ENCODE measurements at places on chromosomes 2 and 18.
A peak's percentile ranks its signal among the peaks of the same experiment; 100 is the strongest.

GRCh38 chr2:179936654-179937053 is 70.4 kb downstream of the CWC22 start:
- DNase-seq, result peak; percentile 51

DNA sequence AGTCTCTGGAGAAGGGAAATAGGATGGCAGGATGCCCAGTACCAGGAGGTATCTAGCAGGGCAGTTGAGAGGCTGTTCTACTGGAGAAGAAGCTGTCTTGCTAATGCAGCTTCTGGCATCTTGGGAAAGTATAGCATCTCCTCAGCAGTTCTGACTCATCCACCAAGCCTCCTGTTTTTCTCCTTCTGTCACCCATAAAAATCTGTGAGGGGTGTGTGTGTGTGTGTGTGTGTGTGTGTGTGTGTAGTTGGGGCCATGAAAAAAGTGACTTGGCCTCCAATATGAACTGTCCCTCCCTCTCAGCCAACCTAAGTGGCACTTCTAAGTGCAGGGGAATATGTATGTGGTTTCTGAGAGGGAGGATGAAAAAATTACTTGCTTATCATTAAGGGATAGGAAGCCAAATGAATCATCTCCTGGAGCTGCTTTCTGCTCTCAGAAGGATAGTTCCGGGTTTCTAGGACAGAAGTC is 83.9 kb downstream of the CBLN2 start:
- DNase-seq, result no peak

GRCh38 chr18:21805771-21806366 is 65.3 kb downstream of the MIB1 start:
- DNase-seq, result no peak

DNA sequence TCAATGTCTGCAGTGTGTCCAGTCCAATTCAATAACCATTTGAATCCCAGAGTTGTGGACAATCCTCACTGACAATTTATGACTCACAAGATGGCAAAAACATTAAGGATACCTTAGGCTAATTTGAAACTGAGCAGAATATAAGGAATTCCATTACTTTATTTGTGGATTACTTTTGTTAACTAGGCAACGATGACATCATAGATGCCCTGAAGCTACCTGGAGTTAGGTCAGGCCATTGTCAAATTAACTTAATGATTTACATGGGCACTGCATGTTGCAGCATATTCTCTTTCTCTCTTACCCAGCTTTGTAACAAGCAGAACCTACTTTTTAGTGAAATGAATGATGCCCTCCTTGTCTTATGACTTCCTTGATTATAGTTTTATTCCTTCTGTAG is 100.0 kb upstream of the CDCA7 start:
- DNase-seq, result no peak

- no peak for DNase-seq
Measured at GRCh38 chr2:232842689-232843088, 27.4 kb upstream of the SNORC start.

DNA sequence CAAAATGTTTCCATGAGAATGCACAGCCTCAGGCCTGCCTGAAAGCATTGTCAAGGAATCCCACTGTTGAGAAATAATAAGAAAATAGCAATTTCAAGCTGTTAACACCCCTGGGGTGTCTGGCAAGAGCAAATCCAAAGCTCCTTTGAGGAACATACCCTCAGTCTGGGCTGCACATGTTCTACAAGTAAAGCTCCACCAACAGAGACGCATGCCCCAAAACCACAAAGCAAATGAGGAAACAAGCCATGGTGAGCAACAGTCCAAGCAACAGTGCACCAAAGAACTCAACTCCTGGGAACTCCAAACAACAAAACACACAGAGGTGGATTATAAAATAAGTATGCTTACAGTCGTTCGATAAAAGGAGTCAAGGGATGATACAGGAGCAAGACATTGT is 40.3 kb downstream of the CYP27C1 start:
- no peak for DNase-seq

GRCh38 chr18:70453058-70453775 is 164.4 kb downstream of the SOCS6 start:
- DNase-seq, result no peak

GRCh38 chr2:226639550-226639949 is 160.1 kb downstream of the IRS1 start:
- DNase-seq, result no peak

Measured in K562 (cell line).